ENCODE measurements at places on chromosomes 2 and 18.

GRCh38 chr2:173239644-173240043 is 115.0 kb upstream of the CDCA7 start:
- no peak for DNase-seq

- DNase-seq = no peak
These were observed 49.6 kb downstream of the PAX8 start for GRCh38 chr2:113228991-113229716.

DNA sequence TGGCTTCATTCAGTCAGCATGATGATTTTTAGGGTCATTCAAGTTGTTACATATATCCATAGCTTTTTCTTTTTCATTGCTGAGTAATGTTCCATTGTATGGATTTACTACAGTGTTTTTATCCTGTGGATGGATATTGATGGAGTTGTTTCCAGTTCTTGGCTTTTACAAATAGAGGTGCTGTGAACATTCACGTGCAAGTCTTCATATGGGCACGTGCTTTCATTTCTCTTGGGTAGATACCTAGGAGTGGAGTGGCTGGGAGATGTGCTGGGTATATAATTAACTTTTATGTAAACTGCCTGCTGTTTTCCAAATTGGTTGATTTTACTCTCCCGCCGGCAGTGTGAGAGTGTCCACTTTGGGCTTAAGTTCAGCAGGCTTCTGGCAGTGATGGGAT is 16.5 kb downstream of the AGAP1 start:
- DNase-seq = no peak

DNA sequence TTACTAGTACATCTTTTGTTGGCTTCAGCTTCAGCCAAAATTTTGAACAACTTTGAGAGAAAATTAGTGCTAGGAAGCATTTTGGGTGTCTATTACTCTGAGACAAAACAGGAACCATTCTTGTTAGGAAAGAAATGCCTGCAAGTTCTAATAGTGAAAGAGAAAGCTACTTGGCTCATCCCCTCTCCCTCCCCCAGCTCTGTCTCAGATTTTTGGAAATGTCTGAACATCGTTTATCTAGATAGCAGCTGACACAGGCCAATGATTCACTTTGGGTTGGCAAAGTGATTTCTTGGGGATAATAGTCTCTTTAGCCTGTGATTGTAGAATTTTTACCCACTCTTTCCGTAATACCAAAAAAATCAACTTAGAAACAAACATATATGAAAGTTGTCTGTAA is 42.3 kb upstream of the PTPRM start:
- DNase-seq = no peak

DNA sequence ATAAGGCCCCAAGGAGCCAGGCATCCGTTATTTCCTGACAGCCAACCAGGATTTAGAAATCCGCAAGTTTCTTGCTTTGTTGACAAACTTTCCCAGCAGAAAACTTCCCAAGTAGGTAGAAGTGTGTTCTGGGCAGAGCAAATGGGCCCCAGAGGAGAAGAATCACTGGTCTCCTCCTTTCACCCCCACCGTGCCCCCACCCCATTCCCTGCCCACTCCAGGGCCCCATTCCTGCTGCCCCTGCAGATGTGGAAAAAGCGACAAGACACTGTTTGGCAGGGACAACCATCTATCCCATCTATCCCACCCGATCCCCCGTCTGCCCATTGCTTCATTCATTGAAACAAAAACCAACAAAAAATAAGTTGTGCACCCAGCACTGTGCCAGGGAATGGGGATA is 10.2 kb upstream of the FAHD2A start:
- DNase-seq = no peak

DNA sequence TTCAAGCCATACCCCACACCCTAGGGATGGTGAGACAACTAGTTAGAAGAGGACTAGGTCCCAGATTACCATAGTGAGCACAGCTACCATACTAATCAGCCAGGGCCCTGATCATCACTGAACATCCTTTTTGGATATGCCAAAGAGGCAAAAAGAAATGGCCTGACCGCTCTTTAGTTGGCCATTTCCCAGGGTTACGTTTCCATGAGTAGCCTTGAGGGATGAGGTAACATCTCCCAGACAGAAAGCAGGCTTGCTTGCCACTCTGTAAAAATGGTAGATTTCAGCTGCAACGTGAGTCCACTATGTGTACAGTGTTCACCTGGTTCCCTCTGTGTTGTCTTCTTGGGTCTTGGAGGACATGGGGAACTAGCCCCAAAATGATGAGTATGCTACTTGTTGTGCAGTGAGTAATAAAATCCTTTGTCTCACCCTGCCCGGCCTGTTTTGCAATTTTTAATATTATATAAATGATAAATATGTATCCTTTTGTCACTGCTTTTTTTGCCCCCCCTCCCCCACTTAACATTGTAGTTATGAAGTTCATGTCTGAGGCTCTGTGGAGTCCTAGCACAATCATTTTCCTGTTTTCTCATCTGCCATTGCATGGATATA is 8.9 kb upstream of the GALM start:
- no peak for DNase-seq
